ENCODE measurements at places on chromosomes 12 and 14. TPM values are rescaled to one million over a fixed set of nuclear protein-coding genes. Genes with fewer than 3 reads are reported as not detected.

- no peak overlapping the region for H3K4me3 ChIP-seq
- peaks cover 2% of the 10 kb centered on the region for H3K4me1 ChIP-seq
- H3K27ac ChIP-seq, result no peak overlapping the region
- no peaks in the 10 kb centered on the region for H3K27me3 ChIP-seq
Observed at GRCh38 chr12:90042920-90043641, 334.4 kb upstream of the ATP2B1 start.

GRCh38 chr12:1630133-1630826, 1.2 kb downstream of the WNT5B start:
- H3K4me3 ChIP-seq, result peak overlapping the region; percentile 5
- peaks cover 19% of the 10 kb centered on the region for H3K4me1 ChIP-seq
- DNase-seq, result no peak
- H3K36me3 ChIP-seq, result peaks cover 6% of the 10 kb centered on the region
- no peaks in the 10 kb centered on the region for H3K27me3 ChIP-seq

Gene CELA1
- not detected for total RNA-seq

GRCh38 chr14:35159742-35160409, 37.5 kb downstream of the PRORP start:
- peaks cover 3% of the 10 kb centered on the region for H3K36me3 ChIP-seq
- H3K4me1 ChIP-seq, result peaks cover 10% of the 10 kb centered on the region
- peak; percentile 97 for DNase-seq
- H3K27ac ChIP-seq, result peak overlapping the region; percentile 23

Gene CIT
- 21.0 TPM for total RNA-seq

- H3K27ac ChIP-seq, result no peak overlapping the region
- no peak for DNase-seq
- H3K27me3 ChIP-seq, result no peaks in the 10 kb centered on the region
- no peak overlapping the region for H3K4me3 ChIP-seq
- no peaks in the 10 kb centered on the region for H3K36me3 ChIP-seq
Observed at GRCh38 chr12:27762757-27763156, 17.3 kb upstream of the KLHL42 start.

Gene GPR132
- total RNA-seq, result under 0.01 TPM
